ENCODE measurements at places on chromosomes 11 and 22.

GRCh38 chr11:103929170-103929903 is 107.1 kb upstream of the DDI1 start:
- no peak for DNase-seq

DNA sequence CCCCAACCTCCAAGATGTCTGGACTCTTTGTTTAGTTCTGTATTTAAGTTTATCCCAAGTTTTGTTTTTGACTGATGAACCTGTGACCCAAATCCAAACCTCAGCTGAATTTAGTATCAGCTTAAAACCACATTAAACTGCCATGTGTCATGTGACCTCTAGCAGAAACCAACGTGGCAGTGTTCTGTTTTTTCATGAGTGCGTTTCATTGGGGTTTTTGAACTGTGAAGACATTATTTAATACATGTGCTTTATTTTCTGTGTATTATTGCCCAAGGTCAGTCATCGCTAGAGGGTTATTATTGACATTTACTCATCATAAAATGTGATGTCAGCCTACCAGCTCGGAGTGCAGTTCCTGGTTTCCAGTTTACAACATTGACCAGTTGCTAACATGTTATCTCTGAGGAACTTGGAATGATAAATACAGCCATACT is 1.8 kb downstream of the TLCD5 start:
- no peak for DNase-seq

DNA sequence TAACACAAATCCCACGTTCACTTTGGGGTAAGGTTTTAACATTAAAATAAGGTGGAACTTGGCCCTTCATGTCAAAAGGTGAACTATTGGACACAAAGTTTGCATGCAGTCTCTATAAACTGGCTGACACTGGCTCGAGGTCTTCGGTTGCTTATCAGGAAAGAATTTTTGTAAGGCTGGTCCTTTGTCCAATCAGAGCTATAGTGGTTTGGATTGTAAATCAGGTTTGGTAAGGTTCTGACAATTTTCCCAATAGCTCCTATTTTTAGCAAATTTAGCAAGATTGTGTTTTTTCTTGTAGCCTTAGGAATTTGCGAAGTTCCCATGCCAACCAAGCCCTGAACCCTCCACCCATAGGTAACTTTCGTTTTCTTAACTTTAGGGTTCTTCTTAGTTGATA is 17.6 kb upstream of the MED17 start:
- DNase-seq, result no peak

DNA sequence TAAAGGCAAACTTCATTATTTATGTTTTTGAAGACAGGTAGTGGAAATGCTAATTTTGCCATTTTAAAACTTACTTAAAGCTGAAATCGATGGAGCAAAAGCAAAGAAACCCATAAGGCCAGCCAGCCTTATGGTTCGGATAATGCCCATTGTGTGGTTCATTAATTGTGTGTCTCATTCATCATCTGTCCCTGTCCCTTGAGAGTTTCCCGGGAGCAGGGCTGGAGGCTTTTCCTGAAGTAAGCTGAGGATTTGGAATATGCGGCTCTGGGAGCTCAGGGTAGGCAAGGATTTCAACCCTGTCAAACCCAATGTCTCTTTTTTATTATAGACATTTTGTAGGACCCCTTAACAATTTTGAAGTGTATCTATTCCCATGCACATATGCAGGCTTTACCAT is 790.0 kb upstream of the KIRREL3 start:
- no peak for DNase-seq

All from NT2/D1 (cell line).